ENCODE measurements at places on chromosomes 4 and X.

GRCh38 chr4:23384741-23385140, 505.1 kb downstream of the PPARGC1A start:
- no peak for DNase-seq

DNA sequence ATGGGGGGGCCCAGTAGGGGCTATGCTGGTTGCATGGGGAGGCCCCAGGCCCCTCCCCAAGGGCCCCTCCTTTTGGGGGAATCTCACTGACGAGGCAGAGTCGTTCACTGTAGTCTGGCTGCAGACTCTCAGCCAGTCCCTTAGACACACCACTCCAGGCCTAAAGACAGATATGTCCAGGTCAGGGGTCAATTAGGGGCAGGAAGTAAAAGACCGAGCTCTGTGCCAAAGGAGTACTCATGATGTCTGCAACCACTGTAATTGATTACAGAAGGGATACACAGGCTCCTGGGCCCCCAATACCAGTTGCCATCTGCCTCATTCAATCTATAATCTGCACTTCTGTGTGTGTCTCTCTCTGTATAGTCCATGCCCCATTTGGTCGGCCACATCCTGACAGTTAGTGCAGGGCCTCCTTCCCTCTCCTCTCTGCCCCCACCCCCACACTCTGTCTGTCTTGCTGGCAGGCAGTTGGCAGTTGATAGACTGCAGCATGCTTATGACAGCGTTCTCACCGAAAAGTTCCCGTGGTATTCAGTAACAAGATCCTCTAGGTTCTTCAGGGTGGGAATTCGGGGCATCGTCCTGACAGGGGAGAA, 1.3 kb upstream of the CXorf65 start:
- DNase-seq: no peak

GRCh38 chrX:71637848-71638247, 19.5 kb upstream of the CXCR3 start:
- no peak for DNase-seq

DNA sequence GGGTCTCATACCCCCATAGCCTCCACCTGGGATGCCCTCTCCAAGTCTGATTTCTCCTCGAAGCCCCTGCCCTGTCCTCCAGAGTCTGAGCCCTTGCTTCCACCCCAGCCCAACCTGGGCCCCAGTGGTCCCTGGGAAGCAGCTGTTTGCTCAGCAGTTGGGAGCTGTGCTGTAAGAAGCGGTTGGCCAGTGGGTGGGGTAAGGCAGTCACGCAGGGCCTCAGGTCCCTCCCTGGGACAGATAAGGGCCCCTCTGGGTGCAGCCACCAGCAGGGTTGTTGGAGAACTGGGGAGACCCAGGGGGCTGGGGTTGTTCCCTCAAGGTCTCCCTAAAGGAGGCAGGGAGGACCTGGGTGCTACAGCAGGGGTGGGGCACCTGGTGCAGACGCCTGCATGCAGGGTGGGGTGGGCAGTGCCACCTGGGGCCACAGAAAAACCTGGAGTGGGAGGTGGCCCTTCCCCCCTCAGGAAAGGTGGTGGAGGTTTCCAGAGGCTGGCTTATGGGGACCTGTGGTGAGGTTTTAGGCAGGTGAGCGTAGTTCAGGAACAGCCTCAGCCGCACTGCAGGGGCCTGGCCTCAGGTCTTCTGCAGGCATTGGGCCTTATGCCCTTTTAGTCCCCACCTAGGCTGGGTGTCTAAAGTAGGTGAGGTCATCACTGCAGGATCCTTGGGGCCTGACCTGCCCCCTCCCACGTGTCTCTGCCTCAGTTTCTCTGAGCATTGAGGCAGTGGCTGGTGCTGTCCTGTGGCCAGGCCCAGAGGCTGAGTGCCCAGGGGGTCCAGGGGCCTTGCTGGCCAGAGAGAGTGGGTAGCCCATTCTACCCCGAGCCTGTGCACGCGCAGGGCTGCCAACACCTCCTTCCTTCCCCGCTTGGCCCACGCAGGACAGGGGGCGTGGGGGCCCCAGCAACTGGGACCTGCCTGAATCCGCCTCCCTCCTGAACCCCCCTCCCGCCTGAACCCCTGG, 3.1 kb upstream of the SLC26A1 start:
- DNase-seq: no peak

- no peak for DNase-seq
These were observed 580.6 kb downstream of the INPP4B start for GRCh38 chr4:142265536-142265935.

- DNase-seq: no peak
These were observed 580.4 kb downstream of the ANKRD50 start for GRCh38 chr4:124132161-124132560.

GRCh38 chrX:112587194-112587593, 92.5 kb downstream of the LHFPL1 start:
- no peak for DNase-seq

- no peak for DNase-seq
These were observed 29.8 kb upstream of the IRAK1 start for GRCh38 chrX:154049209-154050112.

DNA sequence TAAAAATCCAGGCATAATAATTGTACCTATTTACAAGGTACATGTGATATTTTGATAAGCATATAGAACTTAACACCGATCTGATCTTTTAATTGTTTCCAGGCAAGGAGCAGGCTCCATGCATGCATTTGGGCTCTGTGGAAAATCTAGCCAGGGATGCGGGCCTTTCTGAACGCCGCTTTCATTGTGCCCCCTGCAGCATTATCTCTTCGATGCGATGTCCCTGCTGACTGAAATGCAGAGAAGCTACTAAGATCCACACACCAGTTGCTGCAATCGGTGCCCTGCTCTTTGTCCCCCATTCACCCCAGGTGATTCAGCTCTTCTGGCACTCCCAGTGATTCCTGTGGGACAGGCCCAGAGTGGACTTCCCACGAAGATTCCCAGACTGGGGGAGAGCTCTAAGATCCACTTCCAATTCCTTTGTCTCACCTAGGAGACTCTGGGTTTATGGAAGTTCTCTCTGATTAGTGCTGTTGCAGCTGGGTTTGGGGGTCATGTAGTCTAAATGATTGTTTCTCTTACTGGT, 254.3 kb upstream of the AGA start:
- DNase-seq: peak; percentile 1

DNA sequence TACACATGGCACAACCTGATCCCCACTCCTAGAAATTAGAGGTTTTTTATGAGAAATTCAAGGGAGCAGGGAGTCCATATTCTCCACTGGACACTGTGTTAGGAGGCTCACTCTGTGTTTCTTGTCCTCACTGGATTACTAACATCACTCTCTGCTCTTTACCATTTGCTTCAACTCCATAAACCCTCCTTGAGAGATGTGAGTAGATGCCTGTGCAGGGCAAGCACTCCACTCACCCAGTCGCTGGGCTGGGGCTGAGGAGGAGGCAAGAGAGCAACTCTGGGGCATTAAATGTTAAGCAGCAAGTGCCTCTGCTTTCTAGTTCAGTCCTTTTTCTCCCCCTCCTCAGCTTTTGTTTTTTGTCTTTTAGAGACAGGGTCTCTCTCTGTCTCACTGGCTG, 115.1 kb downstream of the LARP7 start:
- DNase-seq: no peak

DNA sequence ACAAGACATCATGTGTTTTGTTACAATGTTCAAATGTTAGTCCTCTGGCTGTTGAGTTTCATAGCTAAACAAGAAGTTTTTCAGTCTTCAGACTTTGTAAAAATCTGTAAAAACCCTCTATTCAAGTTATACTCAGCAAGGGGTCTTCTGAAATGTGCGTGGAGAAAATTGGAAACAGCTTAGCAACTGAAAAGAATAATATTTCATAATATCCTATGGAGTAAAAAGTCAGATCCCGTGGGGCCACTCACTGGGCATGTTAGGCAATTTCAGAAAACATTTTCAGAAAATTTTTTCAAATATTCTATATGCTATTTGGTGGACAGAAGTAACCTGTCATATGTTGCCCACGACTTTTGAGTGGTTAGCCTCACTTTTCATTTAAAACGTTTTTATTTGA, 118.3 kb downstream of the CORIN start:
- no peak for DNase-seq

- no peak for DNase-seq
These were observed 670 bp downstream of the PAPSS1 start for GRCh38 chr4:107719207-107719921.

GRCh38 chr4:91620952-91621351, 682.8 kb upstream of the GRID2 start:
- DNase-seq: no peak

- DNase-seq: no peak
These were observed 13.6 kb upstream of the ARX start for GRCh38 chrX:25029288-25029825.

- no peak for DNase-seq
These were observed 212.5 kb upstream of the DKK2 start for GRCh38 chr4:107248571-107248970.

GRCh38 chr4:171441300-171441941, 371.8 kb upstream of the GALNTL6 start:
- no peak for DNase-seq

DNA sequence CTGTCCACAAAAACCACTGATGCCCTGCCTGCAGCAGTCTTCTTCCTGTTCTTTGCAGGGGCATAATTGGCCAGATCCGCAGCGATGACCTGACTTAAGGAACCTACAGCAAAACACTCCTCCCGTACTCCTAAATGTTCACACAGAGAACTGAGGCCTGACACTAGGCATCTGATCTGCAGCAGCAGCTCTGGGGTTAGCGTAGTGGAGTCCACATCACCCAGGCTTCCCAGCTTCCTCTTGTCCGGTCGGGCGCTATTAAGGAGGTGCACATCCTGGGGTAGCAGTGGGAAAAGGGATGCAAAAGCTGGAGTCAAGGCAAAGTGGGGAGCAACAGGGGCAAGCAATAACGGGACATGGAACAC, 758 bp downstream of the SCFD2 start:
- DNase-seq: no peak

GRCh38 chr4:189659287-189659686, 281.4 kb upstream of the FRG1 start:
- DNase-seq: no peak

Data from iPS DF 6.9 (cell line).